ENCODE measurements at places on chromosomes 2 and 18.

DNA sequence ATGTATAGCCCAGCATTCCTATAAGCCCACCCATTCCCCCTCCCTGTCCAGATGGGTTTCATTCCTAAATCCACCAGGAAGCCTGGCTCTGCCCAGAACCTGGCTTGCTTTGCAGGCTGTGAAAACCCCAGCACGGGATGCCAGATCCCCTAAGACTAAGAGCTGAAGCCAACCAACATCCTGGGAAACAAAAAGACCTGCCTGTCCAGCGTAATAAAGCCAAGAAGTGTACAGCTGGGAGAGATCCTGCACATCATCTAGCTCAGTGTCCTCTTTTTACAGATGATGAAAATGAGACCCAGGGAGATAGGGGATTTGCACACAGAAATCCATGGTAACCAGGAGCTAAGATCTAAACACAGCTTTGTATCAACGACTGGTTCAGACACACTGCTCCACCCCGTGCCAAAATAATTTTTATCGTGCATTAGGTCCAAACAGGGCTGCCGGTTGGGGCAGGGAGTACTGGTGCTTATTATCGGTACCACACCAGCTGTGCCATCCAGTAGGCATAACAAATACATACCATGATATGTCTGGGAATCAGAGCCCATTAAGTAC lies 2.9 kb downstream of the RND3 start:
- DNase-seq = no peak

- DNase-seq = no peak
Observed at GRCh38 chr18:47953471-47953931, 23.0 kb upstream of the SMAD2 start.

- no peak for DNase-seq
Observed at GRCh38 chr2:10837298-10838266, 25.0 kb upstream of the PDIA6 start.

- DNase-seq = no peak
Observed at GRCh38 chr2:38394903-38395341, 17.8 kb upstream of the ATL2 start.

DNA sequence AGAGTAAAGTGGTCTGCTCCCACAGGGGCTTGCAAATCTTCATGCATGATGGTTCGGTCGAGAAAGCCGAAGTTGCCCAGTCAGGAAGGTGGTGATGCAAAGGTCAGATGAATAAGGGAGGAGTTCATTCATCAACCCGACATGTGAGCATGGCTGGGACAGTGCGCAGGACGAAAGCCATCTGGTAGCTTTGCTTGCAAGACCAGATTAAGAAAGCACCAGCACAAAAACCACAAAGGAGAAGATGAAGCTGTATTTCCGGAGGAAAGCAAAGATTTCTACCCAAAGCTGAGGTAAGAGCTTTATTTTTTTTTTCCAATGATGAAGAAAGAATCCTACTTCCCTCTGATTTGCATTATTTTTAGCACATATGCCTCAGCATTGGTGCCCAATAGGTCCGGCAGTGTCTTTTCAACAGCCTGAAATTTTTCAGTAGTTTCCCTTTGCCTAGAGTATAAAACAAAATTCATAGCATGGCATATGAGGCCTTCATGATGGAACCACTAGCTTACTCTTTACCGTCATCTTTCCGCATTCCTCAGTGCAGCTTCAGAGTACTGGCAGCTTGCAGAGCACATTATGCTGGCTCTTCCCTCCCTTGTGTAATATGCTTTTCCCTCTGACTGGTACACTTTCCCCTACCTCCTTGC lies 112.0 kb upstream of the THOC1 start:
- no peak for DNase-seq

- DNase-seq = no peak
Observed at GRCh38 chr2:130341562-130342019, 1.1 kb upstream of the IMP4 start.

- no peak for DNase-seq
Observed at GRCh38 chr2:215826838-215827441, 186.4 kb downstream of the MREG start.

- DNase-seq = no peak
Observed at GRCh38 chr18:63736876-63737275, 34.1 kb downstream of the SERPINB11 start.

DNA sequence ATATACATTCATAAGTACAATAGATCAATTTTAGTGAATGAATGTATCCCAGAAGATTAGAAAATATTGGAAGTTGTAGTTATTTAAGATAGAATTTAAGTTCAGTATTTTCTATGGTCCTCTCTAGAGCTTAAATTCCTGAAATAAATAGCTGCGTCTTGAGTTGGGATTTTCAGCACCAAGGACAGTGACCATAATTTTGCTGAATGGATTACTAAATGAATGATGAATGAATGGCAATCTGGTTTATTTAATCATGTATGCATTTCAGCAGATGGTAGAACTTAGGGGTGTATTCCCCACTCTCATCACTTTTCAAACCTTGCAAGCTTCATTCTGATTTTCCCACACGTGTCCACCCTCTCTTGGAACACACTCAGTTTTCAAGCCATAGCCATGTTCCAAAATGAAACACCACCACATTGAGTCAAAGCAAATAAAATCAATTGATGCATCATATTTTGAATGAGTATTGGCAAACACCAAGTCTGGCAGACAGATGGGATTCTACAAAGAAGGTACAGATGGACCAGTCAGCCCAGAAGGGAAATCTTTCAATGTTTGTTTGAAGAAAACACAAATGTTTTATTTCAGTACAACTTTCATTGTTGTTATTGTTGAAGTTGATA lies 362.2 kb upstream of the NXPH2 start:
- no peak for DNase-seq

- DNase-seq = no peak
Observed at GRCh38 chr2:12702168-12703121, 14.3 kb upstream of the TRIB2 start.

- DNase-seq = no peak
Observed at GRCh38 chr2:9975805-9976447, 24.4 kb downstream of the GRHL1 start.

GRCh38 chr2:43265421-43265820 lies 39.0 kb upstream of the ZFP36L2 start:
- no peak for DNase-seq

GRCh38 chr2:30235859-30236535 lies 4.7 kb downstream of the LBH start:
- peak; percentile 30 for DNase-seq

DNA sequence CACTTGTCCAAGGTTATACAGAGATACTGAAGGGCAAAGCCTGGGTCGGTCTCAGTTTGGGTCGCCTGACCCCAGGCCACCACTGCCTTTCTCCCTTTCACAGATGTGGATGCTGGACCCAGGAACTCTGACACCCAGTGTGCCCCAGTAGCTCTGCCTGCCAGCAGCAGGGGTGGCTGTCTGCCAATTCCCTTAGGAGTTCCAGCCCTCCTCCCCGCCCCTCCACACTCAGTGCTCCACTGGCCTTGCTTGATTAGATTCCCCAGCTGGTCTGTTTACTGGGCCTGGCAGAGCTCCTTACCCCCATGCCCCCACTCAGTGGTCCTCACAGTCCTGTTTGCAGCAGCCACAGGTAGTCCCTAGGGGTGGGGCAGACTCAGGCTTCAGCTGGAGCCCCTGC lies 75.5 kb downstream of the NPAS2 start:
- no peak for DNase-seq

DNA sequence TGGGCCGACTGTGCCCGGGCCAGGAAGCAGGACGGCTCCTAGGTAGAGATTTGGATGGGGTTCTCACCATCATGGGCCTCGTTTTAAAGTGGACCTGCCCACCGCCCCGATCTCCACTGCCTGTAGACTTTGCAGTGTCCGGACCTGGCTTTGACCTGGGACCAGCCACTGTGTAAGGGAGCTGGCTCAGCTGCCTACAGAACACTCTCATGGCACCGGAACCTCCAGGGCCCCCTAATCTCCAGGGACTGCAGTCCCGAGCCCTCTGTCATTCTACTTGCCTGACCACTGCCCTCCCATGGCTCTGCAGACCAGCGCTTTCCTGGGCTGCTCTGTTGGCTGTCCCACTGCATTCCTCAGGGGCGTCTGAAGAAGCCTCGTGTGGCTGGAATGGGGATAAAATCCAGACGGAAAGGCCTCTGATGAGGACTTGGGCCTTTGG lies 120.8 kb downstream of the GLI2 start:
- no peak for DNase-seq

- DNase-seq = no peak
Observed at GRCh38 chr2:239596253-239596652, 195.4 kb upstream of the HDAC4 start.

DNA sequence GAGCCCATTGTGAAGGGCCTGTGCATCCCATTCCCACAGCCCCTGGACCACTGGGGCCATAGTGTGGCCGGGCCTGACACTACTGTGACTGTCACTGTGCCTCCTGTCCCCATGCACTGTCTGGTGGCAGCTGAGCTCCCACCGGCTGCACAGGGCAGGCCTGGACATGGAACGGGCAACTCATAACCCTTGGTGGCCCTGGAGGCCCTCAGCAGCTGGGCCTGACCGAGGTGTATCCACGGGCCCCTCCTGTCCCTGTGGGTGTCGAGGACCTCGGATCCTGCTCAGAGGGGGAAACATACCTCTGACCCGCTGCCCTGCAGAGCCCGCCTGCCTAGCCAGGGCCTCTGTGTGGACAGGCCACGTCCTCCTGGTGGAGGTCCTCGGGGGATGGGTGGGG lies 7.8 kb upstream of the GAL3ST2 start:
- no peak for DNase-seq

DNA sequence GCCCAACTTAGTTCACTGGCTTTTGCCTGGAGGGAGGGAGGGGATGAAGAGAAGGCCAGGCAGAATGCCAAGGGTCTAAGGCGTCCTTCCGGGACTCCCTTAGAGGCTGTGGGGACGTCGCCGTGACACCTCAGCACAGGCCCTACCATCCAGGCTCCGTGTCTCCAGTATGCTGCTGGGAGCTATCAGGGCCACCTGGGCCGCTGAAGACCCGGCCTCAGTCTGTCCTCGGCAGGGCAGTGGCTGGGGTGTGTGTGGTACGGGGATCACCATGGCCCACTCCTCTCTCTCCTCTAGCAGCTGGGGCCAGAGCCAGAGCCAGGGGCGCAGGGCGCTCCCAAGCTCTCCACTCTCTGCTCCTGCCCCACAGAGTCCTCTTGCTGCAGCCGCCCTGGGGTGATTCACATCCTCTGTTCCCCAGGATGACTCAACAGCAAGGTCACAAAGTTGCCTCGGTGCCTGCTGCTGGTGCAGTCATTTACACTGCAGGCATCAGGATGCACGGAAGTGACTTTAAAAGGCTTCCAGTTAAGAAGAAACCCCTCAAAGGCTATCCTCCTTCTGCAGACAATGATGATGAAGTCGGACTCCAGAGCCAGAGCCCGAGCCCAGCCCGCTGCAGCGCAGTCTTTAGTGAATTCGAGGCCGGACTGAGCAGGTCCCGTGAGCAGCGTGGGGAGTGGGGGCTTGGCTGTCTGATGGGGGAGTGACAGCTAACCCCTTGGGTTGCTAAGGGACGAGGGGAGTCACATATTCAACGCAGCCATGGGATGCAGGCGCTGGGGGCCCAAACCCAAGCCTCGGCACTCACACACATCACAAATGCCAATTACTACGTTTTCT lies 31.9 kb downstream of the SNORC start:
- no peak for DNase-seq

DNA sequence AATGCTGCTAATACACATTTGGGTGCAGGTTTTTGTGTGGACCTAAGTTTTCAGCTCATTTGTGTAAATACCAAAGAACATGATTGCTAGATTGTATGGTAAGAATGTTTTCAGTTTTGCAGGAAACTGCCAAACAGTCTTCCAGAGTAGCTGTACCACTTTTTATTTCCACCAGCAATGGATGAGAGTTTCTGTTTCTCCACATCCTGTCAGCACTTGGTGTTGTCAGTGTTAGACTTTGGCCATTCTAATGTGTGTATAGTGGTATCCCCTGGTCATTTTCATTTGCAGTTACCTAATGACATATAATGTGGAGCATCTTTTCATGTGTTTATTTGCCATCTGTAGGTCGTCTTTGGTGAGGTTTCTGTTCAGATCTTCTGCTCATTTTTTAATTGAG lies 336.4 kb downstream of the GBX2 start:
- no peak for DNase-seq

DNA sequence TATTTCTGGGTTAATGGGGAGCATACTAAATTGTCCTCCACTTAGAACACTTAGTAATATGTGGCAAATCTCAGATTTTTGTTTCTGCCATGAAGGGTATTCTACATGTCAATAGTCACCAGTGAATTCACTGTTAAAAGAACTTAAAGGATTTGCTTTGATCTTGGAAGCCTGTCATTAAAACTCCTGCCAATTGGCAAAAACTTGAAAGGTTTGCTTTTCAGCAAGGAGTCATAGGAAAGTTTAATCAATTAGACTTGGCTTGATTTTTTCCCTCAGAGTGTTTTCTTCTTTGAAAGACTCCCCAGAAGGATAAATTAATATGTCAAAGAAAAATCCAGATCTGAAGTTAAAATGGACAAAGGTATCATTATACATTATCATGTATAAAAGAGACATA lies 671.9 kb upstream of the PKDCC start:
- DNase-seq = no peak

DNA sequence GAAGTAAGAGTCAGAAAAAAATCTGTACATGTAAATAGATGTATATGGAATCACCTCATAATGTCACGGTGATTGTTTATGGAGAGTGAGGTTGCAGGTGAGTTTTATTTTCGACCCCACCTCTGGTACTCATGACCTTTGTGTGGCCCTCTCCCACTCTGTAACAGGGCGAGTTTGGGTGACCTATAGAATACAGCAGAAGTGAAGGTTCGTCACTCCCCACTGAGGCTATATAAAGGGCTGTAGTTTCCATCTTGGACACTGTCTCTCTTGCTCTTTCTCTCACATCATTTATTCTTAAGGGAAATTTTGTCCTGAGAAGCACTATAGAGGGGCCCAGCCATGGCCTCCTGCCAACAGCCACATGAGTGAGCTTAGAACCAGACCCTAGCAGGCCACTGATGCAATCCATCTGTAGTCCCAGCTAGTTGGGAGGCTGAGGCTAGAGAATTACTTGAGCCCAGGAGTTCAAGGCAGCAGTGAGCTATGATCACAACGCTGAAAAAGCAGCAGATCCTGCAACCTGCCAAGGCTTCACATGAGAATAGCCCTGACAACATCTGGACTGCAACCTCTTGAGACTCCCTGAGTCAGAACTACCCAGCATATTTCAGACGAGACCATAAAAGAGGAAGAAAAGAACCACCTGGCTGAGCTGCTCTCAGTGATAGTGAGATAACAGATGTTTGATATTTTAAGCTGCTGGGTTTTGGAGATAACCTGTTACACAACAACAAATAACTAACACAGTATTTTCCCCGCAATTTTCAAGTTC lies 74.3 kb upstream of the SLC1A4 start:
- DNase-seq = no peak
